ENCODE measurements at places on chromosomes 11 and 22.

GRCh38 chr11:98289617-98290263 is 731.0 kb upstream of the CNTN5 start:
- no peak for DNase-seq

DNA sequence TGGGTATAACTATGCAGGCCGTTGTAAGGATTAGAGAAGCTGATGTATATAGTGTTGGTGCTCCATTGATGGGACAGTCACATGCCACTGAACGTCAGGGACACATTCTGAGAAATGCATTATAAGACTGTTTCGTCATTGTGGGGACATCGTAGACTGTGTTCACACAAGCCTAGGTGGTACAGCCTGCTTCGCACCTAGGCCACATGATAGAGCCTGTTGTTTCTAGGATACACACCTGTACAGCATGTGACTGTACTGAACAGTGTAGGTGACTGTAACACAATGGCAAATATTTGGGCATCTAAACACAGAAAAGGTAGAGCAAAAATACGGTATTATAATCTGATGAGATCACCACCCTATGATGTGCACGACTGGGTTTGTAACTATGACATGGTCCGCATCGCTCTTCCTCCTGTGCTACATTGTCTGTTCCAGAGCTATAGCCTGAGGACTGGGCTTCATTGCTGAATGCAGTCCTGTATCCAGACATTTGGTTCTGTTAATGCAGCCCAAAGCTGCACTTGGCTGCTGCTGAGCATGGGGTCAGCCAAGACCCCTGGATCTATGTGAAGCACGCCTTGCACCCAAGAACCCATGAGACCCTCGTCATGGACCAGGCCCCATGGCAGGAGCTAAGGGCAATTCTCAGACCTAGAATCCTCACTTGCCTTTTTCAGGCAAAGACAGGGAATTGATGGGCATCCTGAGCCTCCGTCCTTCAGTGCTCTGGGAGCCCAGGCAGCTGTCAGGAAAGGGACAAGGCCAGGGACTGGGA is 51.1 kb upstream of the THY1 start:
- no peak for DNase-seq

DNA sequence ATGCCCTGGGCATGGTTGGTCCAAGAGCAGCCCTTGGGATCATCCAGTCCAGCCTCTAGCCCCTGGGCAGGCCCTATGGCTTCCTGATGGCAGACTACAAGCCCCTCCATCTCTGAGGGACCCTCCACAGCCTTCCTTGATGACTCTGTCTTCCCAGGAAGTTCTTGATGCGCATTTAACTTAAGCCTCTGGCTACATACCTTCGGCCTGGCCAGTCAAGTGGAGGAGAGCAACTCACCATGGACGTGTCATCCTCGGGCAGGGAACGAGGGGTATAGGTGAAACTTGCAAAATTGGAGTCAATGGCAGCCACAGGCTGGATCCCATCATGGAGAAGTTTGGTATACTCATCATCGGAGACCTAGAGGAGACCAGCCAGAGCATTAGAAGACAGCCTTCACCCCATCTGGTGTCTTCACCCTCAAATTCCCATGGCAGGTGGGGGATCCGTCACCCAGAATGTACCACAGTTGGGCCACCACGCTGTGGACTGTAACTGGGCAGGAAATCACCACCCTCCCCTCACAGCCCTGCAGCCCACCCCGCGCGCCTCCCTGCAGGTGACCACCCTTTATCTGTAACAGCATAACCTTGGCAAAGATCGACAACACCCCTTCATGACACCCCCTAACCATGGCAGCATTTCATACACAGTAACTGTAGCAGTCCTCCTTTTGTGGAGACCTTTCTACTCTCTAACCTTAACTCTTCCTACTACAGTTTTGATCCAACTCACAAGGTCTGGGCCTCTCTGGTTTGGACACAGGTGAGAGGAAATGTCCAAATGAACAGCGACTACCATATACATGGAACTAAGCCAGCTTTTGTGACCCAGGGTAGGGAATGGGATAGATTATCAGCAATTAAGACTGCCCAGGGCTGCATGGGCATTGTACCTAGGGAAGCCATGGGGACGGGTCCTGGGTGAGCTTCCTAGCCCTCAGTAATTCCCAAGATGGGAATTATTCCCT is 91.7 kb downstream of the PDE2A start:
- no peak for DNase-seq

DNA sequence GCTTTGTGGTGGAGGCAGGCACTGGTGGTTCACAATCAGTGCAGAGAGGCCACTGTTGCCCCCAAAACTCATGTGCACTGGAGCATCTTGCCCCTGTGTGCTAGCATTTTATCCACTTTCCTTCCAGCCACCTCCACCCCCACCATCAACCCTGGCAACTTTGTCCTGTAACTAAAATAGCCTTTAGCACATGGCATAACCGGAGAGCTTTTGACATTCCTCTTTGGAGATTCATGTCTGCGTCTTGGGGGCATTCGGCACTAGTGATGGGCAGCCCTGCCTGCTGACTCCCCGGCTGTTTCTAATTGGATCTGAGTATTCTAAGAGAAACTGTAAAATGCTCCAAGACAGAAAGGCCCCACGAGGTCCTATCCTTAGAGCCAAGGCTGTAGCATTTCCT is 15.8 kb downstream of the SHISA8 start:
- DNase-seq = no peak

GRCh38 chr11:3044004-3044403 is 13.2 kb downstream of the CARS1 start:
- no peak for DNase-seq

- no peak for DNase-seq
Observed at GRCh38 chr22:23212061-23213021, 32.0 kb downstream of the BCR start.

GRCh38 chr11:79242616-79243015 is 198.2 kb downstream of the TENM4 start:
- DNase-seq = no peak

DNA sequence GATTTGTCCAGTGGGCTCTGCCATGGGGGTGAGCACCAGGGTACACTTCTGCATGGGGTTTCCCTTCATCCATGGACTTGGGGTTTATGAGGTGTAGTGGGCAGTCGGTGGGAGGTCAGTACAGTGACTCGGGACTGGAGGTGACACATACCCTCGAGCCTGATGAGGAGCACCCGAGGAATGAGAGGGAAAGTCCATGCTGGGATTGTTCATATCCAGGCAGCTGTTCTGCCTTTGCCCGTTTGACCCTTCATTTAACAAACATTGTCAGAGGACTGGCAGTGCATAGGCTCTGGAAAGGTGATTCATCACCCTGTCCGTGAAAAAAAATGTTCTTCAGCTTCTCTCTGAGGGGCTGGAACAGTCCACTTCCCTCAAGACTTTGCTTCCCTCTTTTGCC is 2.7 kb downstream of the NAV2 start:
- DNase-seq = no peak

DNA sequence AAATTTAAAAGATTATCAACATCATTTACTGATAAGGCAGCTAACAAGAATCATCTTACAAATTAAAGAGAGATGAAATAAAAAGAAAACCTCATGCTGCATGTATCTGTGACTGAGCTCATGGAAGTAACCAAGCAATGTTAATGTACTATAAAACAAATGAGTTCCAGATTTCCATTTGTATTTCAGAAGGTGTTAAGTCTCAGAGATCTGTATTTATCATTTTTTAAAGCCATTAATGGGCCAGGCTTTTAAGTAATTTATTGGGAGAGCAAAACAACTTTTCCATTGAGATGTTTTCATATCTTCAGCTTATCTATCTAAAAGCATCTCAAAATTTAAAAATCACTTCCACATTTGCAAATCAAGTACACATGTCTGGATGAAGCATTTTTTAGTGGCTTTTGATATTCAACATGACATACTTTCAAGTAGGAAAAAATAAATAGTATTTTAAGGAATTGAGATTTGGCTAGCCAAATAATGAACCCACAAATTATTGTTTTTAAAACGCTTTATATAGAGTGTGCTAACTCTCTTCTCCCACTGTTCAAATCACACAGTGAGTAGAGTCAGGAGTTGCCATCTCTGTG is 17.9 kb upstream of the BBOX1 start:
- no peak for DNase-seq

DNA sequence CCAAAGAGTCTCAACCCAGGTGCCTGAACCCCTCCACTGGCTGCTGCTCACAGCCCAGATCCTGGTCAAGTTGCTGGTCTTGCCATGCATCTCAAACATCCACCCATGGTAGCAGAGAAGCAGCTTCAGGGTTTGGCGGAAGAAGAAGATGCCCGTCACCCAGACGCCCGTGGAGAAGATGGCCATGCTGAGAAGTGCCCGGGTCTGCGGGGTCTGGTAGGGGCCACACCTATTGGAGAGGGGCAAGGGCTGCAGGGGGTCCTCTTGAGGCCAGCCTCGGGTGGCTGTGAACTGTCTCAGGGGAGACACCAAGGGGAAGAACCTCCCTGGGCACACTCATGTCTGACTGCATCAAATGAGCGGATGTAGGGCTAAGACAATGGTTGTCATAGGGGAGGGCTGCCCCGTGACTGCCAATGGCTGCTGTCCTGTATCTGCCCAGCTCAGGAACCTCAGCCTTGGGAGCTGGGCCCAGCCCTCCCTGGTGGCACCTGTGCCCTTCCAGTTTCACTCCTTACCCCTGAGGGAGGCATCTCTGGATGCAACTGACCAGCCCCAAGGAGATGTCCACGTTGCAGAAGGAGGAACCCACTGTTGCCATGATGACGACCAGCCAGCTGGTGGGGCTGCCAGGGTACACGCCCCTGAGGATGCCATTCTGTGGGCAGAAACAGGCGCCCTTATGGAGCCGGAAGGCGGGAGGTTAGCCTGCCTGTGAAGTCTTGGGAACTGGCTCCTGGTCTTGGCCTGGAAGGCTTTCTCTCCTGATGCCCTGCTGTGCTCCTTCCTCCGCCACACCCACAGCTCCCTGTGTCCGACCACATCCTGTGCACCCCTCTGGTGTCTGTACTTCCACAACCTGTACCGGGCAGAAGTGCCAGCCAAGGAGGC is 1.2 kb downstream of the CPT1B start:
- DNase-seq = no peak

DNA sequence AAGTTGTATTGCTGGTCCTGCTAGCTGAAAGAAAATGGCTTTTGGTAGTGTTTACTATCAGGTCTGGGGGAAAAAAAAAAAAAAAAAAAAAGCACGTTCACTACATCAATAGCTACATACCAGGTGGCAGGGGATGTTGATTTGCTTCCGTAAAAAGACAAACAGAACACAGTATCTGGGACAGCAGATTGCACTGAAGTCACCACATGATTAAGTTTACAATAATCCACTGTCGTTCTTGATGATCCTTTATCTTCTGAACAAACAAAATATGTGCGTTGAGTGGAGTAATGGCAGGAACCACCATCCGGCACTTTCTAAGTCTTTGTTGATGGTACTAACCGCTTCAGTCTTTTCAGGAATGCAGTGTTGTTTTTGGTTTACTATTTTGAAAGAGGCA is 48.7 kb downstream of the DDX6 start:
- DNase-seq = no peak

GRCh38 chr11:17563961-17564686 is 17.1 kb downstream of the OTOG start:
- DNase-seq = no peak

- no peak for DNase-seq
Observed at GRCh38 chr11:28296426-28296825, 188.2 kb downstream of the METTL15 start.

DNA sequence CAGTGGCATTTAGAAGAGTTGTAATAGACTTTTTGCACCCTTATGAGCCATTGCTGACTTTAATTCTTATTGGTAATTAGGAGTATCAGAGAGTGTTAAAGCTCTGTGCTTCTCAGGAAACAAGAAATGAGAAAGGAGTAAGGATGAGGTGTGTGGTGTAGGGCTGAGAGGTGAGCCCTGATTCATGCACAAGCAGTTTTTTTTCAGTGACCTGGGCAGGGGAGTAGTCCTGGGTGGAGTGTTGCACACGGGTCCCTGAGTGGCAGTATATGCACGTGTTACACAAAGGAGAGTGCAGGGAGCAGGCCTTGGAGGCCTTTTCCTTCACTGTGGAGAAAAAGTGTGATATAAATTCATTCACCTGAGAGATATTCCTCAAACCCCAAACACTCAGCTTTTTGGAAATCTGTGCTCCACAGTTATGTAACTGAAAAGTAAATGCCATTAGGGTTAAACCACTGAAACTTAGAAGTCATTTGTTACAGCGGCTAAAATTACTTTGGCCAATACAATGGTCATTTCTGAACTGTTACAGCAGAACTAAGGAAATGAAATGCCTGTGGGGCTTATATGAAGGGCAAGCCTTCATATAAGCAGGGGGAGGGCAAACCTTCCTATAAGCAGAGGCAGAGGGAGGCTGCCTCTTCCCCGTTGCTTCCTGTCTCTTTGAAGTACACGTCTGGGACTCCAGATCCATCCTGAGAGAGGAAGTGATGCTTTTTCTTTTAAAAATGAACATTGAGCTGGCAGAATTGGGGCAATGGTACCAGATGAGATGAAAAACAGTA is 62.6 kb upstream of the OLFML1 start:
- no peak for DNase-seq

- DNase-seq = no peak
Observed at GRCh38 chr11:131288521-131289091, 81.8 kb upstream of the NTM start.

DNA sequence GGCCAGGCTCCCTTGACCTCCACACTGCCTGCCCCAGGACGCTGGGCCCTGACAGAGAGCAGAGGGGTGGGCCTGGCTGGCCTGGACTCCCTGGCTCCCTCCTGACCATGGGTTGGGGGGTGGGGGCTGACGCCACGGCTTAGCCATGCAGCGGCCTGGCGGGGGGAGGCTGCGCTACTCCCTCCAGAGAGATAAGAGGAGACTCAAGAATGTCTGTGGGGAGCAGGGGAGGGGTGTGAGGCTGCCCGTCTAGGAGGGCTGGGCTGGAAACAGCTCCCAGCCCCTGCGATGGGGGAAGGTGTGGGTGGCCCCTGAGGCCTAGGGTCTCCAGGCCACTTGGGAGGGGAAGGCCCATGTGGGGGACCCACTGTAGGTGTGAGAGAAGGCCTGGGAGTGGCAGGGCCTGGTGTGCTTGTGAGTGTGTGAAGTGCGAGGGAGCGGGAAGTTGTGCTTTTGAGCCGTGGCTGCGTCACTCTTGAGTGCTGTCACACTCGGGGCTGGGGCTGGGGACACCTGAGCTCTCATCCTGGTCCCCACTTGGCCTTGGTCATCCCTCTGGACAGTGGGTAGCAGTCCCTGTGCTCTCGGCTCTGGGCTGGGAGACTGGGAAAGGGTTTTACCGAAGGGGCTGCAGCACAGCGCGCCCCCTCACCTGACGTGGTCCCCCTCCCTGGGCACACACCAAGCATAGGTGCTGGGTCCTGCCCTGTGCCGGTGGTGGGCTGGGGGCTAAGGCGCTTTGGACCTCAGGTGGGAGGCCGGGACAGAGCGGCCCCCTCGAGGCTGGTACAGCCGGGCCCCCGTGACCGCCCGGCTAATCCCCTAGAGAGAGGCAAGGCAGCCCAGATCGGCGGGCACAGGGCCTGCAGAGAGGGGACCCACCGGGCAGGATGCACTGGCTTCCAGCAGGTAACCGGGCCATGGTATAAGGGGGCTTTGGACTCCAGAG is 2.4 kb downstream of the MYRF start:
- DNase-seq = no peak

GRCh38 chr22:29877620-29878019 is 5.4 kb upstream of the MTMR3 start:
- no peak for DNase-seq

All from neural crest cell (in vitro differentiated cells).